ENCODE measurements at places on chromosomes 2 and 18.

GRCh38 chr18:79625195-79625923 lies 54.2 kb upstream of the CTDP1 start:
- DNase-seq = no peak

DNA sequence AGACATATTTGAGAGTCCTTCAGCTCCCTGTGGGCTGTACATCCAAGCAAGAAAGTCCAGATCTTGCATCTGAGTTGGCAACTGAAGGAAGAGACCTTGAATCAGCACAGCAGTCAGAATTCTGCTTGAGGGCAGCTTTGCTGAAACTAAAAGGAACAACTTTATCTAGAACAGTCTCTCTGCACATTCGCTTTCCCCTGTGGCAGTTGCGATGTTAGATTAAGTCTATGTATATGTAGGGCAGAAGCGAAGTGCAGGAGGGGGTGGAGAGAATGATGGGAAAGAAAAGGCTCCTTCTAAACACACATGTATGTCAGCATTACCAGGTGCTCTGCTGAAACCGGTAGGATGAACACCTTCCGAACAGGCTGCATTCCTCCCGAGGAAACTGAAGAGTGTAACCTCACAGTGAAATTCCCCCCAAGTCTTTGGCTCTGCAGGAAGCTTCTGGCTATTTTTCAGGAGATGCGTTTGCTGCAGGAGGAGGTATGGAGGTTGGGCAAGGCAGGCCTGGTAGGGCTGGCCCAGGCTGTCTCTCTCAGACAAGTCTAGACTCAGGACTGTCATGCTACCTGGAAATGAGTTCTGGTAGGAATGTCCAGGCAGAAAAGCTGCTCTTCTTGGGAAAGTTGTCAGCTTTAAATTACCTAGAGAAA lies 70.0 kb upstream of the ATL2 start:
- no peak for DNase-seq

GRCh38 chr2:241532733-241533601 lies 24.6 kb upstream of the STK25 start:
- DNase-seq = no peak

GRCh38 chr18:40868110-40868858 lies 1086.8 kb upstream of the PIK3C3 start:
- no peak for DNase-seq

DNA sequence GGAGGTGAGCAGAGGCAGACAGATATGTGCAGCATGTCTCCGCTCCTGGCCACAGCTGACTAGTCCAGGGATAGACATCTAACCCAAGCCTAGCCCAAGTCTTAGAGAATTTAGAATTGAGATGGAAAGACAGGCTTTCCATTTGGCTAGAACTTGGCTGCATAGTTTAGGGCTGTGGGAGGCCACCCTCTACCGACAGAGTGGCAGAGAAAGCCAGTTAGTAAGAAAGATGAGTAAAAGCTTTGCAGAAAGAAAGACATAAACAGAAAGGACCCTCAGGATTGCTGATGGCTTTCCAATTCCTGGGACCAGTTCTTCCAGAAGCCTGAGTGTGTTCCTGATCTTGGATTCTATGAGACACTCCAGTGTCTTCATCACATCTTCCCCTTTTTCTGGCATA lies 62.1 kb downstream of the DYM start:
- no peak for DNase-seq

DNA sequence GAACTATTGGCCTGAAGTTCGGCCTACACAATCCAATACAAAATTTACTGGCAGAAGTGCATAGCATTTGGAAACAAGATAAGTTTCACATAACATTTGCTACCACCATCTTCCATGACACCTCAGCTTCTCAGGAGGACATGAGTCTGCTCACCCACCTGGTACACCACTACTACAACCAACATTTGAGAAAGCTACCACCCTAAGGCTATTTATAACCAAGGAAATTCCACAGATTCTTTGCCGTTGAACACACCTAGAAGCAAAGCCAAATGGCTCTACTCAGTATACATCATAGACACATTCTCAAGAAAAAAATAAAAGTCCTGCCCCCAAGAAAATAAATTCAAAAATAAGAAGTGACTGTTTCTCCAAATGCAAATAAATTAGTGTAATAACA lies 145.3 kb downstream of the SPAG16 start:
- no peak for DNase-seq

- DNase-seq = no peak
Observed at GRCh38 chr2:202488671-202489070, 112.5 kb downstream of the BMPR2 start.

DNA sequence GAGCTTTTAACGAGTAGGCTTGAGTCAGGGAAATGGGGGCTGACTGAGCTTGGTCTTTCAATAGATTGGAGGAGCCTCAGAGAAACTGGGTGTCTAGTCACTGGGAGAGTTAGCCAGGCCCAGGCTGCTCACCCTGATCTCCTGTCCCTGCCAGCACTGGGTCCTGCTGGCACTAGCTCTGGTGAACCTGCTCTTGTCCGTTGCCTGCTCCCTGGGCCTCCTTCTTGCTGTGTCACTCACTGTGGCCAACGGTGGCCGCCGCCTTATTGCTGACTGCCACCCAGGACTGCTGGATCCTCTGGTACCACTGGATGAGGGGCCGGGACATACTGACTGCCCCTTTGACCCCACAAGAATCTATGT lies 720 bp downstream of the KRTCAP3 start:
- DNase-seq = no peak

DNA sequence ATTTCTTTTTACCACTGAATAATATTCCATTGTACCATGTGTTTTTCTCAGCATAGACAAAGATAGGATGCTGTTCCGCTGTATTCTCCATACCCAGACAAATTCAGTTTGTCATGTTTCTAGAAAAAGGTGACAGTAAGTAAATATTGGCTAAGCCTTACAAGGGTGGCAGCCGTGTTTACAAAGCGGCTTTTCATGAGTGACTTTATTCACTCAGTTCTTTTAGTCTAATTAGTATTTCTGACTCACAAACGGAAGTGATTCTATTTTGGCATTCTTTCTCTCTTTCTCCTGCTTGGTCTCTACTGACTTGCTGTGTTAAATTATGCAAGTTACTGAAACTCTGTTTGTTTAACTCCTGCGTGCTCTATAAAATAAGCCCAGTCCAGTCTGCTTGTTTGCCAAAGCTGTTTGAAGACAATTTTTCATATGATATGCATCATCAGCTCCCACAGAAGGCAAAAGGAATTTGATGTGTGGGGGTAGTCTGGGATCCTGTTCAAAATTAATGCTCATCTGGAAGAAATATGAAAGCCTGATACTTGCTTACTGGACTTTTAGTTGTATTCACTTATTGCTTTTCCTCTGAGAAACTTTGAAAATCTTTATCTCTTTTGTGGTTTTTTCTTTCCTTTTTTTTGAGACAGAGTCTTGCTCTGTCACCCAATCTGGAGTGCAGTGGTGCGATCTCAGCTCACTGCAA lies 2.3 kb upstream of the PLEKHH2 start:
- no peak for DNase-seq

GRCh38 chr2:202635428-202636212 lies 851 bp downstream of the FAM117B start:
- peak; percentile 68 for DNase-seq

All from nucleus accumbens (tissue), 56 donors.